Mesothelial cell of epicardium (in vitro differentiated cells): ENCODE measurements at places on chromosomes 3 and 15.

- no peaks in the 10 kb centered on the region for H3K27me3 ChIP-seq
- no peak overlapping the region for H3K27ac ChIP-seq
- H3K4me1 ChIP-seq: peaks cover 10% of the 10 kb centered on the region
- no peaks in the 10 kb centered on the region for H3K36me3 ChIP-seq
- DNase-seq: no peak
Observed at GRCh38 chr3:170517242-170517945, 68.5 kb downstream of the SLC7A14 start.

GRCh38 chr15:55669270-55669669 is 73.7 kb downstream of the PRTG start:
- peaks cover 10% of the 10 kb centered on the region for H3K4me1 ChIP-seq
- no peak for DNase-seq
- peaks cover 1% of the 10 kb centered on the region for H3K36me3 ChIP-seq
- H3K27ac ChIP-seq: no peak overlapping the region

GRCh38 chr3:55571913-55572312 is 84.8 kb upstream of the WNT5A start:
- no peak for DNase-seq
- H3K27ac ChIP-seq: peak overlapping the region; percentile 75
- peaks cover 52% of the 10 kb centered on the region for H3K4me1 ChIP-seq
- H3K36me3 ChIP-seq: no peaks in the 10 kb centered on the region
- no peaks in the 10 kb centered on the region for H3K27me3 ChIP-seq
- H3K4me3 ChIP-seq: no peak overlapping the region

DNA sequence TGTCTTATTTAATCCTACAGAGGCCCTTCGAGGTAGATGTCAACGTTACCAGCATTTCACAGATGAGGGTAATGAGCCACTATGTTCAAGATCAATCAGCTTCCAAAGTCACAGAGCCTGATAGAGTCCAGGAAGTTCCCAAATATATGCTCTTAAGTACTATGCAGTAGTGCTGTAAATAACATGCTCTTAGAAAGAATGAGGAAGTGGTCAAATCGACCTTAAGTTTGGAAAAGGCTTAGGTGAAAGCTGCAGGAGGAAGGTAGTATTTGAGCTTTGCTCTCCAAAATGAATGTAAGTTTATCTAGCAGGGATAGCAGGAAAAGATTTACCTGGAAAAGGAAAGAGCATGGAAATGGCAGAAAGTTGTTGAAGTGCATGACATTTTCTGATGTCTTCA is 234.0 kb downstream of the RBMS3 start:
- H3K27ac ChIP-seq: no peak overlapping the region
- no peaks in the 10 kb centered on the region for H3K27me3 ChIP-seq
- no peak overlapping the region for H3K4me3 ChIP-seq
- no peaks in the 10 kb centered on the region for H3K36me3 ChIP-seq
- DNase-seq: no peak
- H3K4me1 ChIP-seq: peaks cover 21% of the 10 kb centered on the region

DNA sequence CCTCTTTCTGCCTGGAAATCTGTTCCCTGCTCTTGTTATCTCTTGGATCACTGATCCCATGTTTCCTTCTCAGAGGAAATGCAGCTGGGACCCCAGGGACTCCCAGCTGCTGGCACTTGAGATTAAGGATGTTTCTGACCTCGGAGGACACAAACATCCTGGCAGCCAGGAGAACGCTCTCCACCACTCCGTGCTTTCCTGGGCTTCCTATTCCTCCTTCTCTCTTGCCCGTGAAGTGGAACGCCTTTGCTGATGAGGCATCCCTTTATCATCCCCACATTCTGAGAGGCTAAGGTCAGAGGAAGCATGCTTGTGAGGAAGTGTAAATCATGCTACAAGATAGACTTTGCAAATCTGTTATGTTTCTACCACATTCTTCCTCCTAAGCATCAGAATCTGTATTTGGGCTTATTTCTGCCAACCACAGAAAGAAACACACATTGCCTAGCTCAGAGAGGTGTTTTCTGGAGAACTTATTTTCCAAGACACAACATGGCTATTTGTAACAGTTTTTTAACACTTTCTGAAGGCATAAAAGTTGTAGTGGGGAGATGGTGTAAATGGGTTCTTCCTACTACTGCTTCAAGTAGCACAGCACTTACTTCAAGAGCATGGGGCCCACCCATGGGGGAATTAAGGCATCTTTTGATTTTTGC is 25.6 kb upstream of the LDHAL6B start:
- H3K27ac ChIP-seq: no peak overlapping the region
- DNase-seq: no peak
- no peaks in the 10 kb centered on the region for H3K27me3 ChIP-seq
- peaks cover 49% of the 10 kb centered on the region for H3K36me3 ChIP-seq

GRCh38 chr15:38074029-38074428 is 139.6 kb downstream of the TMCO5A start:
- H3K27me3 ChIP-seq: no peaks in the 10 kb centered on the region
- H3K36me3 ChIP-seq: no peaks in the 10 kb centered on the region
- peaks cover 65% of the 10 kb centered on the region for H3K4me1 ChIP-seq
- H3K27ac ChIP-seq: peak overlapping the region; percentile 99
- no peak for DNase-seq

GRCh38 chr3:168213920-168214319 is 118.2 kb upstream of the GOLIM4 start:
- H3K27ac ChIP-seq: no peak overlapping the region
- no peak overlapping the region for H3K4me3 ChIP-seq
- H3K4me1 ChIP-seq: peaks cover 15% of the 10 kb centered on the region
- no peaks in the 10 kb centered on the region for H3K36me3 ChIP-seq
- no peak for DNase-seq
- no peaks in the 10 kb centered on the region for H3K27me3 ChIP-seq

- H3K4me1 ChIP-seq: peaks cover 11% of the 10 kb centered on the region
- no peak for DNase-seq
- peak overlapping the region; percentile 71 for H3K27ac ChIP-seq
- no peaks in the 10 kb centered on the region for H3K36me3 ChIP-seq
Observed at GRCh38 chr3:127698286-127698685, 25.5 kb downstream of the ABTB1 start.

DNA sequence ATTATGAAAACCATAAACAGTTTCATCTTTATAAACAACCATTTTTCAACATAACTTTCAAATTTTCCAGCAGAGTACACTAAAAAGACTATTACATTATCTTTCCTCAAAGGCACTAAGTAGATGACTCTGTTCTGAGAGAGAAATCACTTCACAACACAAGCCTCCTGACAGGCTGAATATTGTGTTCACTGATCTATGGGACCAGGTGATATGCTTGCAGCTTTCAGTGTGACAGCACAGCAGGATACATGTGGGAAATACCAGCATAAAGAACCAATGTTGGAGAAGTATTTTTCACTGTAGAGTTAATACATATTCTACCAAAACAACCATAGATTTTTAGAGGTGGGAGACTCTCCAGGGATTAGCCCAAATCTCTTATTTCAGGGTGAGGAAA is 350.6 kb downstream of the PLCL2 start:
- no peak overlapping the region for H3K4me3 ChIP-seq
- H3K27me3 ChIP-seq: no peaks in the 10 kb centered on the region
- H3K36me3 ChIP-seq: no peaks in the 10 kb centered on the region
- no peaks in the 10 kb centered on the region for H3K4me1 ChIP-seq

GRCh38 chr3:12983319-12983718 is 89.9 kb downstream of the IQSEC1 start:
- H3K27me3 ChIP-seq: no peaks in the 10 kb centered on the region
- H3K4me1 ChIP-seq: peaks cover 8% of the 10 kb centered on the region
- no peak overlapping the region for H3K4me3 ChIP-seq

DNA sequence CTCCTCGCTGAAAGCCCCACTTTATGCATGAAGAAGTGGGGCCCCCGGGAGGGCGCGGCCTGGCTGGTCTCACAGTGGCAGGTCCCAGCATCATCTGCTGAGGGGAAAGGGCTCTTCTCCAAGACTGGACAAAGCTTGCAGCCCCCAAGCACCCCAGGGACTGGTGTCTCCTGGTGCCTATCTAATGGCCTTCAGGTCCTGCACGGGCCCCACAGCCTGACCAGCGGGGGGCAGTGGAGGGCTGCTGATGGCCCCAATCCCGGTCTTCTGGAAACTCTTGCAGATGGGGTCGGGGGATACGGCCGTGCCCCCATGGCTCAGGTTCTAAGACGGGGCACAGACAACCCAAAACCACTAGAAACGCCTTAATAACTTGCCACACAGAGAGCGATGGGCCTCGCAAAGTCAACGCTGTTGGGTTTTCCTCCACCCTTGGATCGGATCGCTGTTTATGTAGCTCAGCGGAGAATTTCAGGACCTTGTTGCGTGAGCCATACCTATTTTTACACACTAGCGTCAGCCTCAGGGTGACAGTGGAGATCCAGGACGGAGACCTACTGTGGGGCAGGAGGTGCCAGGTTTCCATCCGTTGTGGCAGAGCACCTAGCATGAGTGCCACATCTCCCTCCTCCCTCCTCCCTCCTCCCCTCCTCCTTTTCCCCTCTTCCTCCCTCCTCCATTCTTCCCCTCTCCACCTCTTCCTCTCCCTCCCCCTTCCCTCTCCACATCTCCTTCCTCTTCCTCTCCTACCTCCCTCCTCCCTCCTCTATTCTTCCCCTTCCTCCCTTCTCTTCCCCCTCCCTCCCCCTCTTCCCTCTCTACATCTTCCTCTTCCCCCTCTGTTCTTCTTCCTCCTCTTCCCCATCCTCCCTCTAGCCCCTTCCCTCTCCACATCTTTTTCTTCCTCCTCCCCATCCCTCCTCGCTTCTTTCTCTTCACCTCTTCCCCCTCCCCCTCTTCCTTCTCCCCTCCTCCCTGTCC is 79.3 kb upstream of the ALDH1L1 start:
- no peak overlapping the region for H3K4me3 ChIP-seq
- H3K27me3 ChIP-seq: no peaks in the 10 kb centered on the region
- DNase-seq: no peak
- peaks cover 14% of the 10 kb centered on the region for H3K4me1 ChIP-seq
- no peaks in the 10 kb centered on the region for H3K36me3 ChIP-seq
- no peak overlapping the region for H3K27ac ChIP-seq

GRCh38 chr3:72149645-72150300 is 364.8 kb upstream of the PROK2 start:
- peaks cover 37% of the 10 kb centered on the region for H3K27me3 ChIP-seq
- H3K4me1 ChIP-seq: peaks cover 23% of the 10 kb centered on the region
- DNase-seq: no peak
- no peak overlapping the region for H3K27ac ChIP-seq

DNA sequence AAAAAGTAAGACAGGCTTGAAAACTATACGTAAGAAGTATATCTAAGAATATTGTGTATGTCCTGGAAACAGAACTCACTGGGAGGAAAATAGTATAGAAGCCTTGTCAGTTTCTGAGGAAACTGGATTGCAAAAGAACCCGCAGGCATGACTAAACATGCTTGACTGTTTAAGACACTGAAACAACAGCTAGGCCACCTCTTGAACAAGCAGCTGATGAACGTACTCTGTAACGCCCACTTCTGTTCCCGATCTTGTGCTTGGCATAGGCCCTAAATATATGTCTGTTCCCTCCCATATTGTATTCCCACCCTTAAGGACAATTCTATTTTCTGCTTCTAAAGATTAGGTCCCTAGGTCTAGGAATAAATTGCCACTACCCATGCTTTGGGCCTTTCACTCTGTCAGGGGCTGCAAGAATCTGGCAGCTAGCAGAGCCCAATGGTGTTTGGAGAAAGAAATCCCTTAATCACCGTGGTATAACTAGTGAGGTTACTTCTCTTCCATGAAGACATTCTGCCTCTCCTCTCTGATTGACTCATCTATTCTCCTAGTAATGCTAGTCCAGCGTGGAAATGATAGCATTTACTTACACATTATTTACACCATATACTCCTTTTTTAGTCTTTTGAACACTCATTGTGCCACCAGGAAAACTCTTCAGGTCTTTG is 46.2 kb downstream of the CD200 start:
- no peaks in the 10 kb centered on the region for H3K36me3 ChIP-seq
- peaks cover 38% of the 10 kb centered on the region for H3K4me1 ChIP-seq
- H3K4me3 ChIP-seq: no peak overlapping the region
- DNase-seq: no peak
- peak overlapping the region; percentile 95 for H3K27ac ChIP-seq

GRCh38 chr3:39186692-39187151 is 5.7 kb downstream of the XIRP1 start:
- H3K4me1 ChIP-seq: peaks cover 12% of the 10 kb centered on the region
- no peak overlapping the region for H3K27ac ChIP-seq
- no peak overlapping the region for H3K4me3 ChIP-seq
- no peaks in the 10 kb centered on the region for H3K36me3 ChIP-seq
- DNase-seq: no peak

DNA sequence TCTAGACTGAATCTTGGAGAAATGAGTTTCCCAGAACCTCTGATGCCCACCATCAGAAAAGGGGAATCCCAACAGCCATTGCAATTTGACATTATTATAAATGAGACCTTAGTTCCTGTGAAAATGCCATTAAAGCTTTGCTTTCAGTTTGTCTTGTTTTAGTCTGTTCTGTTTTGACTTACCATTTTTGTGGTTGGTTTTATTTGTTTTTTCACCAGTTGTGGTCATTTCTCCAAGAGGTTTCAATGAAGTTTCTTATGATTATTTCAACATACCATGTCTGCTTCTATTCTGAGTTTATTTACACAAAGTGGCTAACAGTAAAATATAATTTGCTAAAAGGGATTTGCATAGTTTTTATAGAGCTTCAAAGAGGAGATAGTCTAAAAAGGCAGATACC is 175.0 kb upstream of the MCTP2 start:
- H3K4me3 ChIP-seq: no peak overlapping the region
- no peak overlapping the region for H3K27ac ChIP-seq
- H3K36me3 ChIP-seq: no peaks in the 10 kb centered on the region
- peaks cover 31% of the 10 kb centered on the region for H3K27me3 ChIP-seq
- H3K4me1 ChIP-seq: peaks cover 7% of the 10 kb centered on the region

DNA sequence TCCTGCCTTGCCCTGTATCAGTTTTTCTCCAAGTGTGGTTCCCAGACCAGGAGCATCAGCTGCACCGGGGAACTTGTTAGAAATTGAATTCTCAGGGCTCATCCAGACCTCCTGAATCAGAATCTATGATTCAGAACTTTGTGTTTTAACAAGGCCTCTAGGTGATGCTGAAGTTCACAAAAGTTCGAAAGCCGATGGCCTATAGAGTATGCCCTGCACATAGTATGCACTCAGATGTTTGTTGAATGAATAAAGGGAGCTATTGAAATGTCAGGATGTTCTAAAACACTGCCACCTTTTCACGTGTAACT is 664 bp upstream of the LARP6 start:
- H3K27ac ChIP-seq: peak overlapping the region; percentile 96
- peaks cover 15% of the 10 kb centered on the region for H3K4me1 ChIP-seq
- H3K27me3 ChIP-seq: no peaks in the 10 kb centered on the region
- DNase-seq: no peak
- H3K4me3 ChIP-seq: peak overlapping the region; percentile 93
